Transverse colon (tissue), 4 donors: ENCODE measurements at places on chromosomes 4 and X. TPM values are rescaled to one million over a fixed set of nuclear protein-coding genes. Genes with fewer than 3 reads are reported as not detected.

LGI2 gene
- not detected for total RNA-seq

SPATA18 gene
- total RNA-seq, result 9.4 TPM

HTRA3 gene
- total RNA-seq, result 6.8 TPM

SSX3 gene
- not detected for total RNA-seq

CPLX1 gene
- total RNA-seq, result 3.7 TPM

TSPAN6 gene
- 114 TPM for total RNA-seq

DNA sequence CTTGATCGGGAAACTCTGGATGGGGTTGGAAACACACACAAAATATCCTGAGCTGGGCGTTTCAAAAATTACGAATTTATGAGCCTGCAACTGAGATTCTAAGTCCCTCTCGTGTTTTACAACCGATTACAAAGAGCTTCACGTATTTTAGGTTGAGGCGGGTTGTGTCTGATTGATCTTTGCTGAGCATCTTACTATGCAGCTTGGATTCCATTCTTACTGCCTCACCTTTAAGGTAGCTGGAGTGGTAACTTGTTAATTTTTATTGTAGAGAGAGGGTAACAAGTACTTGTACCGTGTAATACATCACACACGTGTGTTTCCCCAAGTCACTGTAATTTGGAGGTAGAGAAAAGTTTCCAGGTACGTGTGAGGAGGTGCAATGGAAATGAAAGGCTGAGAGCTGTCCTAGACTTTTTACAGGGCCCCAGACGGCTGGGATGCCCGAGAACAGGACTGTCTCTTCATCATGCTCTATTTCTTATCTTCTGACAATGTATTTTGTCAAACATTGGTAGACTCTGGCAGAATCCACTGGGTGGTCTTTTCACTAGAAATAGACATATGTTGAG, 97.8 kb upstream of the TENM3 start:
- no peak for DNase-seq
- no peaks in the 10 kb centered on the region for H3K36me3 ChIP-seq
- H3K27me3 ChIP-seq, result peaks cover 100% of the 10 kb centered on the region
- peaks cover 36% of the 10 kb centered on the region for H3K4me1 ChIP-seq

DNA sequence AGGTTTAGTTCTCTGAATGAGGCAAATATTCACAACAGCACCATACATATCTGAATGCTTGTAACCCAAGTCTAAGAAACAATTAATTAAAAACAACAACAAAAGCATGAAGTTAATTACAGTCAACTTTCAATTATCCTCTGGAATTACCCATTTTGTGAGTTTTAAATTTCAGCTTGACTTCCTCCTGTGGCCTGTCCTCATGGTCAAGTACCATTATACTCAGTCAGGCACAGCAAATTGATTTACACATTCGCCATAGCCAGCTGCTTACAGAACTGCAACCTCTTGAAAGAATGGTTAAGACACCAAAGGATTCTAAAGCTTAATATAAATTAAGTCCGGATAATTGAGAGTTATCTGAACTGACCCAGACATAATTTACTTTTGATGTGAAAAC, 306.5 kb downstream of the CAMK2D start:
- no peaks in the 10 kb centered on the region for H3K36me3 ChIP-seq
- no peak overlapping the region for H3K27ac ChIP-seq
- no peak for DNase-seq
- no peaks in the 10 kb centered on the region for H3K27me3 ChIP-seq
- no peaks in the 10 kb centered on the region for H3K4me1 ChIP-seq
- H3K4me3 ChIP-seq, result no peak overlapping the region

- no peak overlapping the region for H3K4me3 ChIP-seq
- H3K36me3 ChIP-seq, result no peaks in the 10 kb centered on the region
- no peak for DNase-seq
- no peaks in the 10 kb centered on the region for H3K27me3 ChIP-seq
- H3K27ac ChIP-seq, result no peak overlapping the region
- no peaks in the 10 kb centered on the region for H3K4me1 ChIP-seq
Measured at GRCh38 chr4:85571008-85571407, 96.1 kb downstream of the ARHGAP24 start.

DNA sequence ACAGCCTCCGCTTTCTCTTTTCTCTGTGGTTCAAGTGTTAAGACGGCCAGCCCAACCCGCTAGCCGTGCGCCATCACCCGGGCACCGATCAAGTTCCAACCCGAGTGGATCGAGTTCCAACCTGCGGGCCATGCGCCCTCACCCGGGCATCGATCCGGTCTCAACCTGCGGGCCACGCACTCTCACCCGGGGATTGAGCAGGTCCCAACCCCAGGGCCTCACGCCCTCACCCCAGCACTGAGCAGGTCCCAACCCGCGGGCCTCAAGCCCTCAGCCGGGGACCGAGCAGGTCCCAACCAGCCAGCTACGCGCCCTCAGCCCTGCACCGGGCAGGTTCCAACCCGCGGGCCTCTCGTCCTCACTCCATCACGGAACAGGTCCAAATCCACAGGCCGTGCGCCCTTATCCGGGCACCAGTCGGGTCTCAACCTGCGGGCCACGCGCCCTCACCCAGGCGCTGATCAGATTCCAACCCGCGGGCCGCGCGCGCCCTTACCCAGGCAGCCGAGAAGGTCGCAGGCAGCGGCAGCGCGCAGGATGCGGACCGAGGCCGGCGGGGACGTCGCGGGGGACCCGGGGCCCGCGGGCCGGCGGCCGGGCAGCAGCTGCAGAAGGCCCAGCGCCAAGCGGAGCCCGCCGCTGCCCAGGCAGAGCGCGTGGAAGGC, 443 bp downstream of the GPR143 start:
- H3K36me3 ChIP-seq, result no peaks in the 10 kb centered on the region
- H3K4me3 ChIP-seq, result no peak overlapping the region
- H3K27ac ChIP-seq, result no peak overlapping the region
- DNase-seq, result no peak
- H3K4me1 ChIP-seq, result no peaks in the 10 kb centered on the region

- no peaks in the 10 kb centered on the region for H3K36me3 ChIP-seq
- H3K27me3 ChIP-seq, result no peaks in the 10 kb centered on the region
- H3K27ac ChIP-seq, result no peak overlapping the region
- no peaks in the 10 kb centered on the region for H3K4me1 ChIP-seq
Measured at GRCh38 chr4:187726485-187726884, 269.1 kb upstream of the ZFP42 start.

GRCh38 chr4:112706840-112707207, 69.9 kb downstream of the LARP7 start:
- peaks cover 70% of the 10 kb centered on the region for H3K27me3 ChIP-seq
- H3K4me3 ChIP-seq, result no peak overlapping the region
- no peaks in the 10 kb centered on the region for H3K36me3 ChIP-seq
- H3K4me1 ChIP-seq, result no peaks in the 10 kb centered on the region
- DNase-seq, result no peak

DNA sequence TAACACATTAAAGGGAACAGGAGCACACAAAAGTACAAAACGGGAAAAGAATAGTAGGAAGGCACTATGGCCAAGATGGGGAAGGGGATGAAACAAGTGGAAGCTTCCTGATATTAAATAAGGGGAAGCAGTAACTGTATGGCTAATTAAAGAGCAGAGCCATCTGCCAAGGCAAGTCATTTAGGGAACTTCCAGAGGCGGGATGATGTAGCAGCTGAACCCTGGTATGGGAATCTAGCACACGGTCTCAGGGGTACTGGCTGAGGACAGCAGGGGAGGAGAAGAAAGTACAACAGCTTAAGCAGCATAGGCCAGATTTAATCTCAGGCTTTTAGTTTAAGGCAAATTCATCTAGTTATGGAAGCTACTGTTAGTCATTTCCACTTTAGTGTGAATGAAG, 59.1 kb downstream of the IGFBP7 start:
- no peak for DNase-seq
- no peaks in the 10 kb centered on the region for H3K36me3 ChIP-seq
- no peak overlapping the region for H3K4me3 ChIP-seq
- no peaks in the 10 kb centered on the region for H3K4me1 ChIP-seq
- no peaks in the 10 kb centered on the region for H3K27me3 ChIP-seq

DNA sequence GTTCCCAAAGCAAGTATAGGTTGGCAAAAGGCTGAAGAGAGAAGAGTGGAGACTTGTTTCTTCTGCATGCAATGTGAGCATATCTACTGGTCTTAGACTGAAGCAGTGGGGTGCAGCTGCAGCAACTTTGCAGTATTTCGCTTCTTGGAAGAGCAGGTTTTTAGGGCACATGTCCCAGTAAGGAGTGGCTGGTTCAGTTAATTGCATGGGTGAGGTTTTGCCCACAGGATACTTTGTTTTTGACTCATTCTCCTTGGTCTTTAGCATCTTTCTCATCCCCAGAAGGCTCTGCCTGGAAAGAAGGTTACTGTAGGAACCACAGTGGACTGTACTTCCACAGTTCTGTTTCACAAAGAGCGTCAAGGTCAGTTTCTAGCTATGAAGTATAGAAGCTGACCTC, 68.0 kb upstream of the NR3C2 start:
- H3K27me3 ChIP-seq, result no peaks in the 10 kb centered on the region
- H3K27ac ChIP-seq, result no peak overlapping the region
- DNase-seq, result no peak
- H3K4me1 ChIP-seq, result no peaks in the 10 kb centered on the region
- no peaks in the 10 kb centered on the region for H3K36me3 ChIP-seq

DNA sequence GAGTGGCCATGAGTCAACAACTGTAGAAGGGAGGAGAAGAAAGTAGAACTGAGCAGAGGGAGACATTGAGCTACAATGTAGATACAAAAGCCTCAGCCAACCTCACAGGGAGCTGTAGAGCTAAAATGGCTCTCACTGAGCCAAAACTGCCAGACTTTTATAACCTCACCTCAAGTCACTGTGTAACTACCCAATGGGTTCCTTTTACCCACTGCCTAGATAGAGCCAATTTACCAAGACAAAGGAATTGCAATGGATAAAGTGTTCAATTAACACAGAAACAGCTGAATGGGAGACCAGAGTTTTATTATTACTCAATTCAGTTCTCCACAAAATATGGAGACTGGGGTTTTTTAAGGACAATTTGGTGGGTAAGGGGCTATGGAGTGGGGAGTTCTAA, 938.9 kb upstream of the GRIA3 start:
- no peaks in the 10 kb centered on the region for H3K4me1 ChIP-seq
- no peak overlapping the region for H3K27ac ChIP-seq
- no peaks in the 10 kb centered on the region for H3K27me3 ChIP-seq
- no peak for DNase-seq
- no peaks in the 10 kb centered on the region for H3K36me3 ChIP-seq
- no peak overlapping the region for H3K4me3 ChIP-seq

DNA sequence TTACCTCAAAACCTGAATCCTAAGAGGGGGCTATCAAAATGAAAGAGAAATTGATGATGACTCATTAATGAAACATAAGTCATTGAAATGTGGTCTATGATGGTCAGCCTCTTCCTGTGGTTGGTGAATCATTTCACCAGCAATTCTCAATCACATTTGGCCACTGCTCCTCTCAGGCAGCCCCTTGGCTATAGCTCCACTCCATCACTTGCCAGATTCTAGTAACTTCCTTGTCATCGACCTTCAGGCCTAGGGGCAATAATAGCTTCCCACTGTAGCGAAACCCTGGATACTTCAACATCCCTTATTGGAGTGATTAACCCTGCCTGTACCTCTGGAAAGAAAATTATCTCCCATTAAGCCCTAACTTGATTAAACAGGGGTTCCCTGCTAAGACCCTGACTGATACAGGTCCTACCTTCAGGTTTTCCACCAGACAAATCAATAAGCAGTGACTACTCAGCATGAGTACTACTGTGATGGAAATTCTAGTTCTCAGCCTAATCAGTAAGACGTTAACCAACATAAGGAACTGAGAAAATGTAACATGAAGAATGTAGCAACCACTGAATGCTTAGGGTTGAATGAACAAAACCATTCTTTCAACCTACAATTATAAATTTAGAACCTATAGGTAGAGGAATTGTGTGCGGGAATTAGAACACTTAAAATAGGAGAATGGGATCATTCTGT, 30.4 kb downstream of the ADH7 start:
- H3K4me1 ChIP-seq, result peaks cover 14% of the 10 kb centered on the region
- no peaks in the 10 kb centered on the region for H3K27me3 ChIP-seq
- no peak overlapping the region for H3K4me3 ChIP-seq
- no peak for DNase-seq

- H3K4me1 ChIP-seq, result no peaks in the 10 kb centered on the region
- DNase-seq, result no peak
- no peak overlapping the region for H3K4me3 ChIP-seq
- H3K36me3 ChIP-seq, result no peaks in the 10 kb centered on the region
Measured at GRCh38 chr4:7034262-7035081, 8.7 kb upstream of the TADA2B start.
